ENCODE measurements at places on chromosomes 4 and X.

- DNase-seq = no peak
Measured at GRCh38 chr4:122662701-122663100, 41.8 kb upstream of the IL21 start.

DNA sequence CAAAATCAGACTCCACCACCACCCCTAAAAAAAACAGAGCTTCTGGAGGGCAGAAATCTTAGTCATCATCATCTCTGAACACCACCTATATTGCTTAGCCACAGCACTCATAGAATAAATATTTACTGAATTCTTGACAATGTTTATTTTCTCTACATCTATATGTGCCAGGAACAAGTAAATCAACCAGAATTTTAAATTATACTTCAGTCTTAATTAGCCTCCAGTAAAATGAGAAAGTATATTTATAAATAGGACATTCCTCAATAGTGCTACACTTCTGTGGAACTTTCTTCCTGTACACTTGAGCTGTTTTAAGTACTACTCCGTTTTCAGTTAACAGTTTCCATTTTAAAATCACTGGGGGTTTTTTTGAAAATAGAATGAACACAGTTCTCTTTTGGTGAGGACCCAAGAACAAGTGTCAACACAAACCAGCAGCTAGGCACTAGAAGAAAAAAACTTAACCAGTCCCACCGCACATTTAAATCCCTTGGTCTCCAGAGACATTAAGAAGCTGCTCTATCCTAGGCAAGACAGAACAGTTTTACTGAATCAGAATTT lies 25.5 kb downstream of the SMIM14 start:
- no peak for DNase-seq

- DNase-seq = no peak
Measured at GRCh38 chr4:21596521-21596920, 352.1 kb downstream of the KCNIP4 start.

- no peak for DNase-seq
Measured at GRCh38 chr4:17740702-17741101, 40.7 kb downstream of the FAM184B start.

GRCh38 chr4:123411514-123411913 lies 14.9 kb downstream of the SPRY1 start:
- DNase-seq = no peak

DNA sequence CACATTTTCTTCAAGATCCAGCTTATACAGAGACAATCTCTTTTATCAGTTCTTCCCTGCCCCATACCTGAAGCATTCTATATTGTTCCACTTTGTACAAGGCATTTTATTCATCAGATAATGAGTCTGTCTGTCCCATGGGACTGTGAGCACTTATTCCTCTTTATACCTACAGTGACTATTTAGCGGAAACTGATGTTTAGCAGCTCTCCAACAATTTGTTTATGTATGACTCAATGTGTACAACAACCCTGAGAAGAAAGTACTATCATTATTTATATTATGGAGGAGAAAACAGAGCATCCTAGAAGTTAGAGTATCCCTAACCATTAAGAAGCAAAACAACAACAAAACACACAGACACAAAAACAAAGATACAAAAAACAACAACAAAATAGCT lies 306.5 kb downstream of the PRDM5 start:
- DNase-seq = no peak

- peak; percentile 81 for DNase-seq
Measured at GRCh38 chrX:68828740-68829581, at the start of gene EFNB1. TSS of gene EFNB1 (plus strand) at chrX:68829021. CDS start at chrX:68829777, 756 bp downstream.

All from activated naive CD8-positive, alpha-beta T cell treated with anti-CD3 and anti-CD28 coated beads, Interleukin-2, amount 10 ng/mL, durations not matched to agents 7 days and 5 days (primary cell).